CD8-positive, alpha-beta memory T cell (primary cell): ENCODE measurements at places on chromosomes 5 and 9. TPM values are rescaled to one million over a fixed set of nuclear protein-coding genes. Genes with fewer than 3 reads are reported as not detected.

Gene ANKRD33B
- 32.7 TPM for total RNA-seq

Gene SLC1A3
- 0.37 TPM for total RNA-seq

Gene SPATA31E1
- not detected for total RNA-seq

DNA sequence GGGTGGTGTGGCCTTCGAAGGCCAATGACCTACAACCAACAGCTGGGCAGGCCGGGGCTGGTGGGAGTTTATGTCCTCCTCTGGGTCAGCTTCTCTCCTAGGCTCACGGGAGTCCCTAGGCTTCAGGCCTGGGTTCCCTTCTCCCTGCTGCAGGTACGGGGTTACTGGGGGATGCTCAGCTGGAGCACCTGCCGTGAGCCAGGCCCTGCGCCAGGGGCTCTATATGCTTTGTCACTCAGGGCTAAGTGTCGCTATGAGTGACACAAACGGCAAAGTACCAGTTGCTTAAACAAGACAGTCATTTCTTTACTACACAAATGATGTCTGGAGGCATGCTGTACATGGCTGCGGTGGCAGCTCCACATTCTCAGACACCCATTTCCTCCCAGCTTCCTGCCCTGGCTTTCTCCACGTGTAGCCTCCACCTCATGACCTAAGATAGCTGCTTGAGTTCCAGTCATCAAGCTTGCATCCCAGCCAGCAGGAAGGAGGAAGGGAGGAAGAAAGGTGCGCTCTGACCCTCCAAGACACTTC, 22.5 kb upstream of the NINJ1 start:
- DNase-seq, result no peak

DNA sequence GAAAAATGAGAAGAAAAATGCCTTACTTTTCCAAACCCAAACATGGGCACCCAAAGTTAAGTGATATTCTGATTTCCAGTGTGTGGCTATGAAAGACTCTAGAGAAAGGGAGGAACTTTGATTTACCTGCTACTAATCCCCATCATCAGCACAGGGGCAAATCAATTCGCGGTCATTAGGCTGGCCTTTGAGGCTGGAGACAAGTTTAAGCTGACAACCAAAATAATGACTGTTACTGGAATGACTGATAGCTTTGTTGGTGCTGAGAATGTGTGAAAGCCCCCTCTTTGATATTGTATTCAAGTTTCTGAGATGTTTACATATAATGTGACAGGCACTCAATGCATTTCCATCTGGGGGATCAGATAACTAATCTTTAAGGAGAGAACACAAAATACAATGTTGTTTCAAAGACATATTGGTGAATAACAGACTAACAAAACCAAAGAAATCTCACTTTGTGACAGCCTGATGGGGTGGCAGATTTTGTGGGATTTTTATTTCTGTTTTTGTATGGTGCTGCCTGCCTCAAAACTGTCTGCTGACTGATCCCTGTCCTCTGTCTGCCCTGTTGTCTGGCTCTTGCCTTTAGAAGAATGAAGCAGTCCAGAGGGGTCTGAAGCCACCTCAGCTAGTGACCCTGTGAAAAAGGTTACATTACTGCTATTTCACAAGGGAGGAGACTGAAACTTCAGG, 12.6 kb upstream of the INSYN2B start:
- no peak for DNase-seq

Gene MEIKIN
- total RNA-seq, result 0.53 TPM

DNA sequence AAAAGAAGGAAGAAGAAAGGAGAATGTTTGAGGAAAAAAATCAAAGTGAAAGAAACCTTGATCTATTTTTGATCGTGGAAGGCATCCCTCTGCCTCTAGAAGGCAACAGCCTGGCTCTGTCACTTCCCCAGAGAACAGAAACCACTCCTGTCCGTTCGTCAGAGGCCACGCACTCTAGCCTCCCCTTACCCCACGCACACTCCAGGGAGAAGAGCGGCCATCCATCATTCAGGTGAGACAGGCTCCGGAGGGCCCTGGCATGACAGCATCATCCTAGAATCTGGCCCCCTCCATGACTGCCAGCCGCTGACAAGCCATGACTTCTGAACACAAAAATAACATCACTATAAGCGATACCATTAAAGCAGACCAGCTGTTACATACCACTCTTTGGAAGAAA, 135.8 kb downstream of the ROR2 start:
- no peak for DNase-seq

GRCh38 chr9:108271646-108272348, 584.0 kb downstream of the ACTL7B start:
- DNase-seq, result no peak

DNA sequence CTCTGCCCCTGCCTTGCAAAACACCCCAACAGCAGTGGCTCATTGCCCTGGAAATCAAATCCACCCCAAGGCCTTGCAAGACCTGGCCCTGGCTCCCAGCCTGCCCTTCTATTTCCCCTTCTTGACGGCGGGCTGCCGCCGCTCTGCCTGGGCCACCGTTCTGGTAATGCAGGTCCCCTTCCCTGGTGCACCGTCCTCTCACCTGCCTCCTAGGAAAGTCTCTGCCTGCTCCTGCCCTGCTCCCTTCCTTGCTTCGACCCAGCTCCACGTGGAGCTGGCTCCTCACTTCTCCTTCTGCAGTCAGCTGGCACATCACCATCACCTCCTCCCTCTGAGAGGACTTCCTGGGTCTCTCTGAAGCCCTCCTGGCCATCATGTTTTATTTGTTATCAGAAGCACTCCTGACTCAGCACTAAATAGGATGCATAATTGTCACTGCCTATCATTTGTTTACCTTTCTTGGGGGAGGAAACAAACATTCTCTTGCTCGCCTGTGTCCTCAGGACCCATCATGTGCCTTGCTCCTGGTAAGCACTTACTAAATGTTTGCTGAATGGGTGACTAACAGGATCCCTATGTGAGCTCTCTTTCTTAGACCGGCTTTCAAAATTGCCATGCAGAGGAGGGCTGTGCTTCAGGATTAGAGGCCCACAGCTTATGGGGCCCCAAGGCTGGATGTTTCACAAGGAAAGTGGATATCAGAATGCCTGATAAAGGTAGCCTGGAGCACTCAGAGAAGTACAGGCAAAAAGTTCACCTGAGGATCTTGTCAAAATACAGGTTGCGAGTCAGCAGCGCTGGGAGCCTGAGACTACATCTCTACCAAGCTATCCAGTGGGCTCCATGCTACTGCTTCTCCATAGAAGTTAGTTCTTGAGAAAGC, 19.6 kb upstream of the C5orf47 start:
- DNase-seq, result no peak

GRCh38 chr9:125995006-125995405, 247.8 kb downstream of the PBX3 start:
- no peak for DNase-seq

Gene CEP72
- total RNA-seq, result 20.0 TPM

DNA sequence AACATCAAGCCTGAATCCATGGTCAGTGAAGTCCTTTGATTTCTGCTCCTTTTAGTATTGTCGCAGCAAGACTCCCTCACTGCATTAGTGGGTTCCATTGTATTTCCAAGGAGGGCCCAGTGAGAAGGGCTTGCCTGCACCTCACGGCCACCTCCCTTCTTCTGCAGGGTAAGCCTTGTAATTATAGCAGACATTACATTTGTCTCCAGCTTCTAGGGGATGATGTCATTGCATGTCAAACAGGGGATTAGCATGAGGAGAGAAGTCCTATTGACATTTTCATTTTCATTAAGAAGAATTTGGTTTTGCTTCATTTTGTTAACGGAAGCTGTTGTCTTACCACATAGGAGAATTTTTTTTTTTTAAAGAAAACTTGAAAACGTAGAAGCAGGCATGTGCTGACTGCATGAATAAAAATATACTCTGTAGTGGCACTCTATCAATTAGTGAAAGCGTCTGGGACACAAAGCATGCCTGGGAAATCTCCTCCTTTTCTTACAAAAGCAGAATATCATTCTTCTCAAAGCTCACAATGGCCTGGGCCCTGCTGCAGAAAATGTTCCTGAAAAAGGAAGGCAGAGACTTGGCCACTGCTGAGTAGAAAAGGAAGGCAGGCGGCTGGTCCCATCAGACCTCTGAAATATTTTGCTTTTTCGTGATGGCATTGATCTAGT, 27.1 kb downstream of the MAP1B start:
- no peak for DNase-seq

DNA sequence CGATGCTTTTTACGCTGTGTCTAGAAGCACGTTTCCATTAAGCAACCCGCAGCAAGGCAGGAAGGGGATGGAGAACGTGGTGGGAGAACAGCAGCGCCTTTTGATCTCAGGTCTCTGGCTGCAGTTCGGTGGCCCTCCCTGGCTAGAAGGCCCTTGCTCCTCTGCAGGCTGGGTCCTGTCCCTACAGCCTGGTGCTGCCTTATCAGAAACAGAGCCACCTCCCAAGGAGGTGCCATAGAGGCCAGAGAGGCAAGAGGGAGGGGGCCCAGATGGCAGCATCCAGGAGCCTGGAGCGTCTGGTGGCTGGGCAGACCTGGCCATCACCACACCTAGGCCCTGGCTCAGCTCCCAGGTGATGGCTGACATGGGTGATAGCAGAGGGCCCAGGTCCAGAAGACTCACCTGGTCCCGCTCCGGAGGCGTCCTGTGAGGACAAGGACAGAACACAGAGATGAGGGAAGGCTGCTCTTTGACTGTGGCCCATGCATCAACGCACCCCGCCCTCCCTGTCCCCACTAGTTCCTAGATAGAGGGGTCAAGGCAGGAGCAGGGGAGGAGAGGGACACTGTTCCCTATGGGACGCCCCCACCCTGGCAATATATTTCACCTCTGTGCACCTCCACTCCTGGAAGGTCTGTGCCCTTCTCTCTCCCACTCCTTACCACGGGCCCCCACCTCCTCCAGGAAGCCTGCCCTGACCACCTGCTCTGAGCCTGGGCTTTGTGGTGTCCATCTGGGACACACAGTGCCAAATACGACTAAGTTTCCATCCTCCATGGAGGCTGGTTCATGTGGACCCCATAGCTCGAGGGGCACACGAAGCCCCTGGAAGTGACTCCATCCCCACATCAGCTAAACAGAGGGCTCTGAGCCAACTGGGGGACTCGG, 41.6 kb upstream of the SARDH start:
- DNase-seq, result no peak

DNA sequence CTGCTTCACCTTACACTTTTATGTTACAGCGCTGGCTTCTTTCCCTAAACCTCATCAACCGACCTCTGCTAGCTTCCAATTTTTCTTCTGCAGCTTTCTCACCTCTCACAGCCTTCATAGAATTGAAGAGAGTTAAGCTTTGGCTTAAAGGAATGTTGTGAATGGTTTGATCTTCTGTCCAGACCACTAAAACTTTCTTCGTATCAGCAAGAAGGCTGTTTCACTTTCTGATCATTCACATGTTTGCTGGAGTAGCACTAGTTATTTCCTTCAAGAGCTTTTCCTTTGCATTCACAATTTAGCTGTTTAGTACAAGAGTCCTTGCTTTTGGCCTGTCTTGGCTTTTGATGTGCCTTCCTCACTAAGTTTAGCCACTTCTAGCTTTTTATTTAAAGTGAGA, 49.5 kb downstream of the NR3C1 start:
- DNase-seq, result no peak

Gene FGF18
- 0.18 TPM for total RNA-seq
